T-helper 17 cell (primary cell): ENCODE measurements at places on chromosomes 3 and 15.

- H3K36me3 ChIP-seq: no peaks in the 10 kb centered on the region
- H3K4me3 ChIP-seq: no peak overlapping the region
- H3K27ac ChIP-seq: no peak overlapping the region
- H3K27me3 ChIP-seq: peaks cover 29% of the 10 kb centered on the region
- DNase-seq: no peak
Measured at GRCh38 chr3:51869304-51869703, 6.1 kb downstream of the IQCF5 start.

DNA sequence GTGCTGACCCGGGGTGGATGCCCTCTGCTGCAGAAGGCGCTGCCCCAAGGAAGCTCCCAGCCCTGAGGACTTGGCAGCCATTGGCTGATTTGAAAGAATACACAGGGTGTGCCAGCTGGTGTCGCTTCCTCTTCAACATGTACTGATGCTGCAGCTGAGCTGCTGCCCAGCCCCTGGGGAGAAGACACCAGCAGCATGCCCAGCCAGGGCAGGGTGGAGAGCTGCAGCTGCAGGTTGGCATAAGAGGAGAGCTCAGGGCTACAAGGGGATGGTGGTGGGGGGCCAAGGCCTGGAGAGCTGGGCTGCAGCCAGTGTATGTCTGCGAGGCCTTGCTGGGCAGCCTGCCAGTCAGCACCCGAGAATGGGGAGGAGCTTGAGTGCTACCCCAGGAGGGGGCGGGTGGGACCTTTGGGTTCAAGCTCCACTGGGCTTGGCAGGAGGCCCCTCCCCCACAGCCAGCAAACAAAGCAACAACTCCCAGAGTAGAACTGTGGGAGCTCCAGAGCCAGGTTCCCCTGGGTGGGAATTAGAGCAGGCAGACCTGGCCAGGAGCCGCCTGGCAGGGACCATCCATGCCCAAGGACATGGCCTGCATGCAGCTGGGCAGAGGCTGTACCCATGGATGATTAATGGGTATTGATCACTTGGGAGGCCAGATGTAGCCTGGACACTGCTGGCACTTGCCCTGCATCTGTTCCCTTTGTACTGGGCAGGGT is 9.2 kb upstream of the SEMA4B start:
- DNase-seq: no peak
- peak overlapping the region; percentile 24 for H3K27ac ChIP-seq
- peak overlapping the region; percentile 85 for H3K4me3 ChIP-seq
- H3K36me3 ChIP-seq: no peaks in the 10 kb centered on the region
- H3K27me3 ChIP-seq: no peaks in the 10 kb centered on the region

DNA sequence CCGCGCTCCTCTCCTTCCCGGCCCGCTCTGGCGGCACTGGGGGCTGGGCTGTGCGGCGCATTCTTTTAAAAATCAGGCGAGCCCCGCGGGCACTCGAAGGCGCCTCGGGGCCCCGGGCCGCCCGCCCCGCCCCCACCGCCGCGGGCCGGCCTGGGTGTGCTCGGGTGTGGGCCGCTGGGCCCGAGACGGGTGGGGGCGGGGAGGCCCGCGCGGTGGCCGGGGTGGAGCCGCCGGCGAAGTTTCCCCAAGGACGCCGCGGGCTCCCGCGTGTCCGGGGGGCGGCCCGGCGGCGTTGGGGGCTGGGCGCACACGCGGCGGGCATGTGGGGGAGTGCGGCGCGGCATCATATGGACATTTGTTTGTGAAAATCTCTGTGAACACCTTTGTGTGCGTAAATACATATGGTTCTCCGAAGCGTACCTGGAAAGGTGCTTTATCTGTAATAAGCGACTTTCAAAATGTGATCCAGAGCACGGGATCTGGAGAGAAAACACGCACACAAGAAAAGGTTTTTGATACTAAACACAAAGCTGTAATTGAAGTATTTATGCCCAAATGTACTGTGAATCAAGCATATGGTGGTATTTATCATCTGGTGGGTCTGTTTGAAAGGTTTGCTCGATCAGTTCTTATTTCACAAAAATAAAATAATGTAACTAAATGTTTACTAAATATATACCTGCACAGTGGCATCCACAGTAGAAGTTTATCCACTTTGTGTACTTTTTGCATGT is 612 bp upstream of the TBL1XR1 start:
- H3K27me3 ChIP-seq: no peaks in the 10 kb centered on the region
- H3K36me3 ChIP-seq: peaks cover 2% of the 10 kb centered on the region
- H3K4me3 ChIP-seq: peak overlapping the region; percentile 79
- no peak for DNase-seq
- peak overlapping the region; percentile 95 for H3K27ac ChIP-seq
- peaks cover 42% of the 10 kb centered on the region for H3K4me1 ChIP-seq

GRCh38 chr3:170907637-170908234 is 701 bp downstream of the EIF5A2 start:
- H3K27ac ChIP-seq: peak overlapping the region; percentile 89
- peak overlapping the region; percentile 95 for H3K4me3 ChIP-seq
- peaks cover 5% of the 10 kb centered on the region for H3K4me1 ChIP-seq
- H3K36me3 ChIP-seq: no peaks in the 10 kb centered on the region

DNA sequence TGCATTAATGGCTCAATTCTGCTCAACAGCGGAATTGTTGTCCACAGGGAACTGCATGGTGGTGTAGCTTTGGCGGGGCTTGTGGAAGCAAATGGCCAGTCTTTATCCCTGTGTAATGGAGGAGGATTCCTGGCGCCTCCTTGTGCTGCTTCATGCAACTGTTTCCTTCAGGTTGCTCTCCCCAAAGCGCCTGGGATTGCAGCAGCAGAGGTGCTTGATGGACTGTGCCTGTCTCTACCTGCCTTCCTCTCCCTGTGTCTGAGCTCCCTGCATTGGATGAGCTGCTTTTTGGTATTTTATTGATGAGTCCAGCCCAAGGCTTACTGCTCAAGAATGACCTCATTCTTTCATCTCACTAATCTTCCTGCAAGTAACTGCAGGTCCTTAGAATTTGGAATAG is 72.9 kb upstream of the NDN start:
- DNase-seq: no peak
- no peaks in the 10 kb centered on the region for H3K36me3 ChIP-seq
